ENCODE measurements at places on chromosomes 4 and X.

DNA sequence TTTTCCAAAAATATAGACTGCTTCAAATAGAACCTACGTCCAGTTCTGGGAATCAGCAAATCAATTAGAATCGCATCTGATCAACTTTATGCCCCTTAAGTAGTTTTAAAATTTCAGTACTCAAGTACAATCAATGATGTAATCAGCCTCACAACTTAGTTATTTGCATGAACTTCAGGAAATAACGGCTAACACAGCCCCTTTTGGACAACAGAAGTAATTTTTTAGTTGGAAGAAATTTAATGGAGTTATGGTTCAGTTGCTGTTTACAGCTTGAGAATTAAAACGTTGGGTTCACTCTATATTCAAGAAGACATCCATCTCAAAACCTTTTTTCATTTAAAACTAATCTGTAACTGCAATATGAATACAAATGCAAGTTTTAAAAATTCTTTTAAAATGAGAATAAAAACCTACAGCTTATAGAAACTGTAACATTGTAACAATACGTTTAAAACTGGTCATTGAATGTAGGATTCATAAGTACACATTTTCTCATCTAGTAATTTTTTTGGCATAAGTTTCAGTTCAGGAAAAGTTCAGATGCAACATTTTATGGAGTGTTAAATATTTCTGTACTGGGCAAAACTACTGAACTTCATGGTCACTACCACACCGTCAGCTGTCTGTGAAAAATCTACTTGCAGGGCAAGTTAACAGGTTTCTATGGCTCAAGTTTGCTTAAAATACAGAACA is 956 bp downstream of the TAPT1 start:
- H3K4me1 ChIP-seq = peaks cover 27% of the 10 kb centered on the region
- no peaks in the 10 kb centered on the region for H3K27me3 ChIP-seq

- H3K27ac ChIP-seq = peak overlapping the region; percentile 12
- no peak overlapping the region for H3K4me3 ChIP-seq
- H3K27me3 ChIP-seq = no peaks in the 10 kb centered on the region
- no peak for DNase-seq
- no peaks in the 10 kb centered on the region for H3K36me3 ChIP-seq
Measured at GRCh38 chrX:41116948-41117347, 31.7 kb downstream of the USP9X start.

GRCh38 chr4:189001283-189001970 is 862.2 kb downstream of the TRIML1 start:
- no peak overlapping the region for H3K27ac ChIP-seq
- no peak for DNase-seq
- no peaks in the 10 kb centered on the region for H3K27me3 ChIP-seq
- no peaks in the 10 kb centered on the region for H3K4me1 ChIP-seq
- H3K4me3 ChIP-seq = no peak overlapping the region
- no peaks in the 10 kb centered on the region for H3K36me3 ChIP-seq

GRCh38 chr4:17332478-17332877 is 179.4 kb downstream of the QDPR start:
- H3K4me3 ChIP-seq = no peak overlapping the region
- peaks cover 14% of the 10 kb centered on the region for H3K4me1 ChIP-seq
- no peaks in the 10 kb centered on the region for H3K36me3 ChIP-seq
- DNase-seq = no peak

DNA sequence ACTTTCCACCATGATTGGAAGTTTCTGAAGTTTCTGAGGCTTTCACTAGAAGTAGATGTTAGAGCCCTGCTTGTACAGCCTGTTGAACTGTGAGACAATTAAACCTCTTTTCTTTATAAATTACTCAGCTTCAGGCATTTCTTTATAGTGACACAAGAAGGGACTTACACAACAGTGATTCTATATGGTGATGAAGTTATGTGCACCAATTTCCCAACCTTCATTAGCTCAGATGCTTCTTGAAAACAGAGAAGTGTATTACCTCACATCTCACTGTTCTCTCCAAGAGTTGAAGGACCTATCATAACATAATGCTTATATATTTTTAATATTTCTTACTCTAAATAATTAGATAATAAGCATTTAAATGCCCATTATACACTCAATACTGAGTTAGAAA is 202.1 kb upstream of the ANXA10 start:
- no peaks in the 10 kb centered on the region for H3K36me3 ChIP-seq
- H3K4me1 ChIP-seq = no peaks in the 10 kb centered on the region
- H3K27me3 ChIP-seq = no peaks in the 10 kb centered on the region
- no peak overlapping the region for H3K27ac ChIP-seq
- DNase-seq = no peak

DNA sequence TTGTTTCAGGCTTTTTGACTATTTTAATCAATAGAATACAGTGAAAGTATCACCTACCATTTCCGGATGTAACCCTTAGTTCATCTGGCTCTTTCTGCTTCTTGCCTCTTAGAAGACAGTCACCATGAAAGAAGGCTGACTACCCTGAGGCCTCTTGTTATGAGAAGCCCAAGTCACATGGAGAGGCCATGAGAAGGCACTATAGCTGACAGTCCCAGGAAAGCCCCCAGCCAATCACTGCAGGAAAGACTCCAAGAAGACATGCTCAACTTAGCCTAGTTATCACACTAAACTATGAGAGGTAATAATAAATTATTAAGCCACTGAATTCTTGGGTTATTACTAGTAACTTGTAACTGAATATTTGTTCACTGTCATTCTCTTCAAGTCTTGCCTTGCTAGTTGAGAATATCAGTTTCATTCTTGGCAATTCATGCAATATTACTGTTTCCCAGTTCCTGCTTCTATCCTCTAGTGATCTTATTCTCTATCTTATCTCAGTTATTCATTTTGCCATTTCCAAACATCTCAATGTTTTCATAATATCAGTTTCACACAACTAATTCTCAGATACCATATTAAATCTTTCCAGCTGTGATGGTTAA is 57.1 kb upstream of the GUCY1A1 start:
- H3K27me3 ChIP-seq = no peaks in the 10 kb centered on the region
- H3K36me3 ChIP-seq = no peaks in the 10 kb centered on the region
- no peaks in the 10 kb centered on the region for H3K4me1 ChIP-seq
- H3K4me3 ChIP-seq = no peak overlapping the region
- H3K27ac ChIP-seq = no peak overlapping the region

GRCh38 chrX:73577361-73577760 is 14.4 kb downstream of the CHIC1 start:
- H3K27me3 ChIP-seq = no peaks in the 10 kb centered on the region
- no peaks in the 10 kb centered on the region for H3K36me3 ChIP-seq
- DNase-seq = no peak
- H3K4me1 ChIP-seq = no peaks in the 10 kb centered on the region
- no peak overlapping the region for H3K4me3 ChIP-seq

- H3K27me3 ChIP-seq = no peaks in the 10 kb centered on the region
- DNase-seq = no peak
- H3K4me1 ChIP-seq = no peaks in the 10 kb centered on the region
- H3K27ac ChIP-seq = no peak overlapping the region
- H3K4me3 ChIP-seq = no peak overlapping the region
Measured at GRCh38 chrX:71171110-71171801, 26.6 kb downstream of the NLGN3 start.

DNA sequence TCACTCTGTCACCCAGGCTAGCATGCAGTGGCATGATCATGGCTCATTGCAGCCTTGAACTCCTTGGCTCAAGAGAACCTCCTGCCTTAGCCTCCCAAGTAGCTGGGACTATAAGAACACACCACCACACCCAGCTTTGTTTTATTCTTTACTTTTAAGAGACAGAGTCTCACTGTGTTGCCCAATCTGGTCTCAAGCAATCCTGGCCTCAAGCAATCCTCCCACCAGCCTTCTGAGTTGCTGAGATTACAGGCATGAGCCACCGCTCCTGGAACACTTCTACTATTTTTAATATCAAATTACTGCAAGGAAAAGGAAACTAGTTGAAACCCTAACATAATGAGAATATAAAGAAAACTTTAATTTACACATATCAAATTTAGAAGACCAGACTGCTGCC is 85.4 kb downstream of the FAM13A start:
- no peaks in the 10 kb centered on the region for H3K27me3 ChIP-seq
- H3K4me3 ChIP-seq = no peak overlapping the region
- H3K4me1 ChIP-seq = no peaks in the 10 kb centered on the region
- DNase-seq = no peak
- no peak overlapping the region for H3K27ac ChIP-seq

GRCh38 chrX:140744085-140744484 is 34.5 kb downstream of the LINC00632 start:
- no peak overlapping the region for H3K27ac ChIP-seq
- H3K4me1 ChIP-seq = no peaks in the 10 kb centered on the region
- no peaks in the 10 kb centered on the region for H3K36me3 ChIP-seq
- no peaks in the 10 kb centered on the region for H3K27me3 ChIP-seq
- H3K4me3 ChIP-seq = no peak overlapping the region

DNA sequence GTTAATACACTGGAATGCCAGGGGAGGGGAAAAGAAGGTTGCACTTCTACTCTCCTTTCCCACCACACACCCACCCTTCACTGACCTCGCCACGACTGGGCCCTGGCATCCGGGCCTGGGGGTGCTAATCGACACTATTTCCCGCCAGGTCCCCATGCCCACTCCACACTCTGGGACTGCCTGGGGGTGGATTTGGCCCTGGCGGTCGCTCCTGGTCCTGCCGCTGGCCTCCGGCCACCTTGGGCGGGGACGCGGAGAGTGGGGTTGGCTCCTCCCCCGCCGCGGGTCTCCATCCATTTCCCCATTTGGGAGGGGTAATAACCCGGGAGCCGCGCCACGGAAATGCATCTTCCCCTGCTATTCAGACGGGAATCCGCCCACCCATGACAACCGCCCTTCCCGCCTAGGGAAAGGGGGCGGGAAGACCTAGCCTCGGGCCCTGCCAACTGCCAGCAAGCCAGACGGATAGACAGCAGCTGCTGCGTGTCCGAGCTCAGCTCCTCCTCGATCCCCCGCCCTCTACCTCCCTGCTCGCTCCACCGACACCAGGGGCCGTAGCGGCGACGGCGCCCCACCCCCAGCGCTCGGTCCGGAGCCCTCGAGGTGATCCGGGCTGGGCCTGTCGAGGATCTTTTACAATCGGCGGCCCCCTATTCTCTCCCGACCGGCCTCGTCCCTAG is 78.1 kb downstream of the RLIM start:
- H3K27me3 ChIP-seq = no peaks in the 10 kb centered on the region
- peak overlapping the region; percentile 61 for H3K4me3 ChIP-seq
- H3K36me3 ChIP-seq = no peaks in the 10 kb centered on the region
- H3K27ac ChIP-seq = peak overlapping the region; percentile 51
- no peaks in the 10 kb centered on the region for H3K4me1 ChIP-seq

DNA sequence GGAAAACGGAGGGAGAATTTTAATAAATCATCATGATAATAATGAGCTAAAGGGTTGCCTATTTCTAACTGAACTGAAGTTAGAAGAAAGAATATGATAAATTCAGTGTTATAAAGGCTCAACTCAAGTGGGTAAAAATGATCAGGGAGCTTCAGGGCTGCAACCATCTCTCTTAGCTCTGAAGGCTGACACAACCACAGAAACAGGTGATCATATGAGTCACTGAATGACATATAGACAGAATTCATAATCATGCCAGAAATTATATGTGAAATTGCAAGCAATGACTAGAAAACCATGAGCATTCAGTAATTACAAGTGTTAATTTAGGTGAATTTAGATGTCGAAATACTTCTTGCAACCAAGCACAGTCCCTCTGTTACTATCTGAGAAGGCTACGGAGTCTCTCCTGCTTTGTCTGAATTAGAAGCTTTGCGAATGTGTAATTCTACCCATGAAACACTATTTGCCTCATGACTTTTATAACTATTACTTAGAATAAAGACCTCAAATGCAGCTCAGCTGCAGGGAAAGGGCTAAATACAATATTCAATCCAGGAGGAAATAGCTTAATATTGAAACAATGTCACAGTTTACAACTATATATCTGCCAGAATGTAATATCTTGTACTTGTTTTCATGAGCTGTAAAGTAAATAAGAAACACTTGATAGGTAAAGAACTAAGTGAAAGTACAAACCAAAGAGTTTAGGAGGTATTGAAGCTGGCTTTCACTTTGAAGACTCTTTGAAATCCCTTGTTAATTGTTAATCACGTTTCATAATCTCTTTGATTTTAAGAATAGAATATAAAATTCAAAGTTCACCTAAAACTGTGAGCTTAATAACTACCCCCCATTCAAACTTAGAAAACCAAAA is 1972.6 kb downstream of the ARAP2 start:
- no peaks in the 10 kb centered on the region for H3K27me3 ChIP-seq
- no peak for DNase-seq
- no peak overlapping the region for H3K27ac ChIP-seq
- H3K36me3 ChIP-seq = no peaks in the 10 kb centered on the region
- H3K4me1 ChIP-seq = no peaks in the 10 kb centered on the region

DNA sequence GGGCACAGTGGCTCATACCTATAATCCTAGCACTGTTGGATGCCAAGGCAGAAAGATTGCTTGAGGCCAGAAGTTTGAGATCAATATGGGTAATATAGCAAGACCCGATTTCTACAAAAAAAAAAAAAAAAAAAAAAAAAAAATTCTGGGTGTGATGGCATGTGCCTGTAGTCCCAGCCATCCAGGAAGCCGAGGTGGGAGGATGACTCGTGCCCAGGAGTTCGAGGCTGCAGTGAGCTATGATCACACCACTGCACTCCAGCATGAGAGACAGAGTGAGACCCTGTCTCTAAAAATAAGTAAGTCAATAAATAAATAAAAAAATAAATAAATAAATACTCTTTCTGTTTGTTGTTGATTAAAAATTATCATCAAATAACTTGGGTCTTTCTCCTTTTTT is 62.4 kb upstream of the BMPR1B start:
- H3K27ac ChIP-seq = no peak overlapping the region
- no peaks in the 10 kb centered on the region for H3K36me3 ChIP-seq
- DNase-seq = no peak
- H3K4me1 ChIP-seq = no peaks in the 10 kb centered on the region

- no peaks in the 10 kb centered on the region for H3K4me1 ChIP-seq
- H3K27me3 ChIP-seq = no peaks in the 10 kb centered on the region
- H3K4me3 ChIP-seq = no peak overlapping the region
- no peak overlapping the region for H3K27ac ChIP-seq
Measured at GRCh38 chr4:4800646-4801408, 58.6 kb upstream of the MSX1 start.

- H3K27ac ChIP-seq = no peak overlapping the region
- no peaks in the 10 kb centered on the region for H3K4me1 ChIP-seq
- H3K27me3 ChIP-seq = no peaks in the 10 kb centered on the region
- no peaks in the 10 kb centered on the region for H3K36me3 ChIP-seq
Measured at GRCh38 chr4:147409350-147409749, 71.5 kb upstream of the EDNRA start.

- H3K4me1 ChIP-seq = peaks cover 3% of the 10 kb centered on the region
- no peaks in the 10 kb centered on the region for H3K36me3 ChIP-seq
- H3K27ac ChIP-seq = no peak overlapping the region
- peaks cover 3% of the 10 kb centered on the region for H3K27me3 ChIP-seq
Measured at GRCh38 chr4:140251571-140251970, 97.6 kb upstream of the MAML3 start.

Measured in effector memory CD4-positive, alpha-beta T cell (primary cell).